Mesothelial cell of epicardium (in vitro differentiated cells): ENCODE measurements at places on chromosomes 2 and 18. TPM values are rescaled to one million over a fixed set of nuclear protein-coding genes. Genes with fewer than 3 reads are reported as not detected.

DNA sequence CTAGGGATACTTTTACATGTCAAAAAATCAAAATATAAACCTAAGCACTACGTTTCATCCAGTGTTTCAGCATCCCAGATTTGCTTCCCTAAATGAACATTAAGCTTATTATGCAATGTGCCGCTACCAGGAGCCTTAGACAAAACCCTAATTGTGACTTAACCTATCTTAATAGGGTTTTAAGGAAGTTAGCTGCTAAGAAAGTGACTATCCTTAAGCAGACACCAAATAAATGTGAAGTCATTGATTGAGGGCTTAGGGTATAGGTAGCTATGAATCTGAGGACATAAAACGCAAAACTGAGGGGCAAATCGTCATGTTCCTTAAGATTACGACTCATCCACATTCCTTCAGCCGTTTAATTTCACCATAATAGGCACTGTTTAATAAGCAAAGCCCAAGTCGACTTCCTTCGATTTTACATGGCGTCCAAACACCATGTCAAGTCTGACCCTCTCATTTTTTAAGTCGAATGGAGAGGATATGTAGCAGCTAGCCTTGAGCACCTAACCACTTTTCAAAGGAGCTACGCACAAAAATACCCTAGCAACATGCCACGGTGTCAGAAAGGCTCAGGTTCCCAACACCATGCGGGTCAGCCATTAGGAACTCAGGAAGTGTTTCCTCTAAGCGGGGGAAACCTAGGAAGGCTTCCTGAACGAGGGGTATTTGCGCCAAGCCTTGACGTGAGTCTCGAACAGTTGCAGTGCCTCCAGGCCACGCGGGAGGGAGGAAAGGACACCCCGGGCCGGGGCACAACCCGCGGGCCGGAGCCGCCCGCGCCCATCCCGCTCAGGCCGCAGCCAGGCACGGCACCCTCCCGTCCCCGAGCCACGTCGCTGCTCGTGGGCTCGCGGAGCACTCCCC, 1.0 kb downstream of the HDLBP start:
- no peaks in the 10 kb centered on the region for H3K36me3 ChIP-seq
- H3K27me3 ChIP-seq = no peaks in the 10 kb centered on the region

- no peak for DNase-seq
- H3K4me1 ChIP-seq = peaks cover 17% of the 10 kb centered on the region
- no peak overlapping the region for H3K4me3 ChIP-seq
These were observed 18.7 kb downstream of the SMIM21 start for GRCh38 chr18:75408554-75409506.

GRCh38 chr2:129796801-129797488, 182.5 kb upstream of the RAB6C start:
- H3K4me3 ChIP-seq = no peak overlapping the region
- H3K27me3 ChIP-seq = no peaks in the 10 kb centered on the region
- H3K27ac ChIP-seq = no peak overlapping the region
- peaks cover 36% of the 10 kb centered on the region for H3K4me1 ChIP-seq
- DNase-seq = no peak

DNA sequence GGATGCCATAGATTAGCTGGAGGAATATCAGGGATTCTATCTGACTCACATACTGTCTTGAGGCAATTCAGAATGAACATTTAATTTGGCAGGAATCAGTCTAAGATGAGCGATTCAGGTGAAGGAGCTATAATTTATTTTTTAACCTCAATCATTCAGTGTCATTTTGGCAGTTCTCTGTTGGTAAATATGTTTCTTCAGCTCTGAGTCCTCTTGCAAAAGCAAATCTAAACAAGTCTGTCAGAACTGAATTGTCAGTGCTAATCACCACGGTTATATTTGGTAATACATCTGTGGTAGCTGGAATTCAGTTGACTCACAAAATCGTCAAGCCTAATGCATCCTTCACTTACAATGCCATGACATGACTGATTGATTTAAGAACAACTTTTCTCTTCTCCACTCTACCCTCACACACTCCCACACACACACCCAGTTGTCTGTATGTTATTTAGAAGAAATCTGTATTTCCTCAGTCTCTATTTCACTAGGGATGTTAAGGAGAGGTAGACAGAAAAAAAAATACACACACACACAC, 516.6 kb upstream of the NXPH2 start:
- no peaks in the 10 kb centered on the region for H3K27me3 ChIP-seq
- no peaks in the 10 kb centered on the region for H3K36me3 ChIP-seq
- no peak overlapping the region for H3K4me3 ChIP-seq
- H3K4me1 ChIP-seq = peaks cover 3% of the 10 kb centered on the region

DNA sequence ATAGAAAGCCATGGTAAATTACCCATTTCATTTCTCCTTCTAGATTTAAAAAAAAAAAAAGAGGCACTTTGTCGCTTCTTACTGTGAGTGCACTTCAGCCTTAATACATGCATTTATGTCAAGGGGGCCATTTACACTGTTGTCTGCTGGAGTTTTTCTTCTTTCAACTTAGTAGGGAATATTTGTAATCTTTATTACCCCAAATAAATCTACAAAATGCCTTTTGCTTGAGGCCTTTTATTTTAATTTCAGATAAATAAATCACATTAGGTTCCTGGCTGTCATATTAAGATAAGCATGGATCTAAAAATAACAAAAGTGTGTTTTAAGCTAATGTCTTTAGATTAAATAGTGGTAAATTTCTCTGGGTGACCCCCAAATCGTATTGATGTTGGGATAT, 276.0 kb downstream of the NCKAP5 start:
- no peak overlapping the region for H3K4me3 ChIP-seq
- H3K27ac ChIP-seq = no peak overlapping the region
- H3K27me3 ChIP-seq = peaks cover 40% of the 10 kb centered on the region
- no peaks in the 10 kb centered on the region for H3K36me3 ChIP-seq

DNA sequence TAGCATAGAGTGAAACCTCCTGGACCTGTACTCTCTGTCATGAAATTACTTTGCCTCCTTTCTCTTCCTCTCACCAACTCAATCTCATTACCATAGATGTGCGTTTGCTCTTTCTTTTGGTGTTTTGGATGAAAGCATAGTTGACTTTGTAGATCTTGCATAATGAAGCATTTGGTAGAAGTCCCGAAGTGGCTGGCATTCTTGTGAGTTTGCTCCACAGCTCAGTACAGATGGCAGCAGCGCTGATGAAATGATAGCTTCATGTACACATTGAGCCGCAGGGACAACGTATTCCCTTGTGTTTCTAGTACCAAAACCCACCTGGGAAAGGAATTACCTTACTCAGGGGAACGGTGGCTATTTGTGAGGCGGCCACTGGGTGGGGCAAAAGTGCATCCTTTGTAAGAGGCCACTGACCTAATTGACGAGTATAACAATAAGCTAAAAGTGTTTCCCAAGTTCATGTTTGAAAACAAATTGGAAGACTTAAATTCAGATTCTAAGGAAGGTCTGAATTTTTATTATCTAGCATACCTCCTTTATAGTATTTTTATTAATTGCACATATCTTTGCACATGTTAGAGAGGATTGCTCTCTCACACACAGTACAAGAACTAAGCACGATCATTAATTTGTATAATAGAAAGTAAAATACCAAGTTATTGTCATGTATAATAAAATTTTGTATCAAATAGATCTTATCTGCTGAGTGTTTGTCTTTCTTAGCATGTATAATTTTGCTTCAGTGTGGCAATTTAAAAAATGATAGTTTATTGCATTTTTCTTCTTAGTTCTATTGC, 25.4 kb upstream of the CDH7 start:
- peaks cover 13% of the 10 kb centered on the region for H3K27me3 ChIP-seq
- H3K4me3 ChIP-seq = no peak overlapping the region
- no peaks in the 10 kb centered on the region for H3K36me3 ChIP-seq
- H3K27ac ChIP-seq = no peak overlapping the region
- H3K4me1 ChIP-seq = no peaks in the 10 kb centered on the region

DNA sequence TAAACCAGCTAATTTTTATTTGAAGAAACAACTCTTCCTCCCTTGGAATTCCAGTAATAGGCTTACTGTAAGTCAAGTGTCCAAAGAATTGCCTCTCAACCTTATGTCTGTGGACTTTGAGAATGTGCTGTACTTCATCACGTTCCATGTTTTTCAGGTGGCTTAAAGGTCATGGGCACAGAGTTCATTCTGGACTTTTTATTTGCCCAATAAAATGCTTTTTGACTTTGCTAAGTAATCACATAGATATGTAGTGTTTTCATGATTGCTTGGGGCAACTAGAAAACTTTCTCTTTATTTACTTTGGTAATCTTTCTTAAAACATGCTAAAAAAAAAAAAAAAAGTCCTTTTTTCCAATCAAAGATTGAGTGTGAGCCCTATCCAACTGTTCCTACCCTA, 10.4 kb upstream of the DNAH7 start:
- H3K4me1 ChIP-seq = peaks cover 19% of the 10 kb centered on the region
- peak overlapping the region; percentile 47 for H3K27ac ChIP-seq
- DNase-seq = no peak
- H3K4me3 ChIP-seq = no peak overlapping the region

GRCh38 chr18:23143016-23143814, 7.9 kb downstream of the CABLES1 start:
- no peaks in the 10 kb centered on the region for H3K36me3 ChIP-seq
- no peak for DNase-seq
- H3K27me3 ChIP-seq = peaks cover 12% of the 10 kb centered on the region
- H3K27ac ChIP-seq = peak overlapping the region; percentile 95
- H3K4me1 ChIP-seq = peaks cover 64% of the 10 kb centered on the region
- H3K4me3 ChIP-seq = no peak overlapping the region

DNA sequence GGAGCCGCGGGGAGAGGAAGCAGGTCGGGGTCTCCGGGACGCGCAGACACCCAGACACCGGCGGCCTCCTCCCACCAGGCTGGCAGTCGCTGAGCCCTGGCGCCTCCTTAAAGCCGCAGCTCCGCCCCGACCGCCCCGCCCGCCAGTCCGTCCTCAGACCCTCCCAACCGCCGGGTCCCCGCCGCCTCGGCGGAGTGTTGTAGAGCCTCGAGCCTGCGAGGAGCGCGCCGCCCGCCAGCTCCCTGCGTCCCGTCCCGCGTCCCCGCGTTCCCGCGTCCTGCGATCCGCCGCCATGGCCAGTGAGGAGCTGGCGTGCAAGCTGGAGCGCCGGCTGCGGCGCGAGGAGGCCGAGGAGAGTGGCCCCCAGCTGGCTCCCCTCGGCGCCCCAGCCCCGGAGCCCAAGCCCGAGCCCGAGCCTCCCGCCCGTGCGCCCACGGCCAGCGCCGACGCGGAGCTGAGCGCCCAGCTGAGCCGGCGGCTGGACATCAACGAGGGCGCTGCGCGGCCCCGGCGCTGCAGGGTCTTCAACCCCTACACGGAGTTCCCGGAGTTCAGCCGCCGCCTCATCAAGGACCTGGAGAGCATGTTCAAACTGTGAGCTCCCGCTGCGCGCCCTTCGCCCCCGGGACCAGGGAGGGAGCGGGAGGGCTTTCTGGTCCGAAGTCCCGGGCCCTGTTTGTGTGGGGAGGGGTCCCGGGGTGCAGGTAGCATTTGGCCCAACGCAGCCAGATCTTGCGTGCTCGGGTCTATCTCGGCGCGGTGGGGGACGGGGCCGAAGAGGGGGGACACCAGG, at the start of gene EFHD1:
TSS of gene EFHD1 (plus strand) at position 192 of the 793 bp plus-strand sequence. CDS start at position 293, 101 bp downstream.
- peak; percentile 68 for DNase-seq
- H3K27ac ChIP-seq = no peak within 1 kb of the TSS
- peaks cover 9% of the 10 kb centered on the region for H3K4me1 ChIP-seq
- peaks cover 29% of the 10 kb centered on the region for H3K27me3 ChIP-seq

DNA sequence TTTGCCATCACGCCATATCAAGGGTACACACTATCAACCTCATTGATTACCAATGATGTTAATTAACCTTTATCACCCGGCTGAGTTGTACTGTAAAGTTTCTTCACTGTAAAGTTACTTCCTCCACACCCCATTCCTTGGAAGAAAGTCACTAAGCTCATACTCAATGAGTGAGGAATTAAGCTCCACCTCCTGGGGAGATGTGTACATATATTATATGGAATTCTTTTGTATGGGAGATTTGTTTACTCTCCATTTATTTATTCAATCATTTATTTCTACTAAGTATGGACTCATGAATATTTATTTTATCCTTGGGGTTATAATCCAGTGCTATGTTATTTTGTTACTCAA, 56.8 kb downstream of the C2orf74 start:
- no peaks in the 10 kb centered on the region for H3K27me3 ChIP-seq
- no peak overlapping the region for H3K27ac ChIP-seq
- DNase-seq = no peak

- peaks cover 7% of the 10 kb centered on the region for H3K36me3 ChIP-seq
- no peak for DNase-seq
- H3K27ac ChIP-seq = no peak overlapping the region
- H3K27me3 ChIP-seq = no peaks in the 10 kb centered on the region
- no peak overlapping the region for H3K4me3 ChIP-seq
These were observed 15.2 kb downstream of the SMAD2 start for GRCh38 chr18:47915229-47915628.

- no peak overlapping the region for H3K4me3 ChIP-seq
- H3K4me1 ChIP-seq = peaks cover 21% of the 10 kb centered on the region
- H3K27me3 ChIP-seq = no peaks in the 10 kb centered on the region
These were observed 101.7 kb upstream of the SP3 start for GRCh38 chr2:174066871-174067270.

DNA sequence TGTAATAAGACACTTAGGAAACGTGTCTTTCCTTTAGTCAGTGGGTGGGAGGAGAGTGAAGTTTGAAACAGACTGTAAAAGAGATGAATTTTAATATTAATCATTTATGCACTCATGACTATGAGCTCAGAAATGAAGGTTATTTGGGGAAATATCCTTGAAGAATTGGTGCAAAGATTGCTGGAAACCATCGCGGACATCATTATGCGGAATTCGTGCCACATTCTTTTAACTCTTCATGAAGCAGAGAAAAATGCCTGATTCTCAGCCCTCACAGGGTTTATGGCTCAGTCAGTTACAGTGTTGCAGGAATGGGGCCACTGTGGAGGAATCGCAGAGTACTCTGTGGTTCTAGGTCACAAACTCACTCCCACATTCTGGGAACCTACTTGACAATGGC, 109.7 kb downstream of the RGPD3 start:
- H3K4me3 ChIP-seq = no peak overlapping the region
- H3K4me1 ChIP-seq = peaks cover 8% of the 10 kb centered on the region
- H3K27ac ChIP-seq = no peak overlapping the region
- DNase-seq = no peak
- H3K27me3 ChIP-seq = no peaks in the 10 kb centered on the region
- no peaks in the 10 kb centered on the region for H3K36me3 ChIP-seq

DNA sequence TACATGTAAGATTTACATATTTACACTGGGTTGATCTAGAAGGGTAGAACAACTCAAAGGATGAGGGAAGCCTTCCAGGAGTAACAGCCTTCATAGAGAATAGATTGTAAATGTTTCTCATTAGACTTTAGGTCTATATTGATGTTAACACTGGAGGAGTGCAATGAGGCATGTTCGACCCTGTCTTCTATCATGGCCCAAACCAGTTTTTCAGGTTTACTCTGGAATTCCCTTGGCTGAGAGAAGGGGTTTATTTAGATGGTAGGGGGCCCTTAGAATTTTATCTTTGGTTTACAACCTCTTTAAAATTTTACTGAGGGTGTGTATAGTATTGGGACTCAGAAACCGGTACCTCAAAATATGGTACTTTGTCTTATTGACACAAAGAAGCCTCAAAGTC, 634.9 kb upstream of the PIK3C3 start:
- no peak overlapping the region for H3K4me3 ChIP-seq
- DNase-seq = no peak
- H3K36me3 ChIP-seq = peaks cover 9% of the 10 kb centered on the region
- peaks cover 35% of the 10 kb centered on the region for H3K4me1 ChIP-seq

Gene SP9
- total RNA-seq = 1.1 to 1.4 TPM (median 1.3 TPM) in 3 replicates

Gene PJVK
- total RNA-seq = 12.1 to 13.8 TPM (median 12.2 TPM) in 3 replicates

Gene SIGLEC15
- total RNA-seq = not detected in 3 replicates

Gene TMEM17
- total RNA-seq = 4.1 to 4.7 TPM (median 4.2 TPM) in 3 replicates

Gene ADRA2B
- total RNA-seq = 0.51 to 0.63 TPM (median 0.56 TPM) in 3 replicates

Gene PAX3
- 0.25 to 0.41 TPM in 2 of 3 replicates, not detected in the other for total RNA-seq

Gene SERPINB12
- not detected in 3 replicates for total RNA-seq
